ENCODE measurements at places on chromosomes 2 and 18.

GRCh38 chr2:136151021-136151971, 33.3 kb upstream of the CXCR4 start:
- no peak for DNase-seq

- no peak for DNase-seq
Measured at GRCh38 chr2:120472031-120472430, 126.1 kb downstream of the INHBB start.

- DNase-seq: no peak
Measured at GRCh38 chr2:19879120-19879519, 22.7 kb downstream of the TTC32 start.

DNA sequence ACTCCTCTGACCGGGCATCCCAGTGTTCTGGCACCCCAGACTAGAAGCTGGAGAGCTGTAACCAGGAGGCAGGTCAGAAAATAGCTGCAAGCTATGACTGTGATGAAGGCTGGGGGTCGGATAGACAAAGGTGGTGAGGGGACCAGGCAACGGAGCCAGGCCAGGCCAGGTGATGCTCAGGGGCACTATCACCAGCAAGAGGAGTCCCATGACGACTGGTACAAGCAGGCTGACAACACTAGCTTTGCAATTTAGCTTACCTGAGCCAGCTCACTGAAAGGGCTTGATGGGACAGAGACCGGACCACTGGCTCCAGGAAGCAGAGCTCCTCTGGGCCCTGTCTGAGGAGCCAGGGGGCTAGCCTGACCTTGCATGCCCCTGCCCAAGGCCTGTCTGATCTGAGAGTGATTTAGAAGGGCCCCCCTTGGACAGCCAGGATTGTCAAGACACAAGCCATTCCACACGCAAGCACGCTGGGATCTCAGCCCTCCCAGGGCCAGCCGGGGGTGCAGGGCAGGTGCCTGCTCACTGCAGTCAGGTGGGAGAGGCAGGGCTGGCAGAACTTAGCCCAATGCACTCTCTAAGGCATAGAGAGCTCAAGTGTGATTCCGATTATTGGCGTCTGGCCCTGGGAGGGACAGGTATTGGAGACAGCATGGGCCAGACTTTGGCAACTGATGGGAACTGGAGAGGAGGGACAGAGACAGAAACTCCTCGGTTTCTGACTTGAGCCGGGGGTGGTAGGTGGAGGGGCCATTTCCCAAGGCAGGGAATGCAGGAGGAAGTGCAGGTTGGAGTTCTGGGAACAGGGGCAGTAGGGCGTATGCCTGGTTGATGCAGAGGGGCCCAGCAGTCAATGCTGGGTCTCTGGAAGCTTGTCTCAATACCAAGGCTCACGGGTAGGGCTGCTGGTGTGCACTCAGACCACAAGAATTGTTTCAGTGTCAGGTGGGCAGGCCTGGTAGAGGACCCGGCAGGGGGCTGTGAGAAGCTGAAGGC, 47.7 kb downstream of the MYO7B start:
- no peak for DNase-seq

DNA sequence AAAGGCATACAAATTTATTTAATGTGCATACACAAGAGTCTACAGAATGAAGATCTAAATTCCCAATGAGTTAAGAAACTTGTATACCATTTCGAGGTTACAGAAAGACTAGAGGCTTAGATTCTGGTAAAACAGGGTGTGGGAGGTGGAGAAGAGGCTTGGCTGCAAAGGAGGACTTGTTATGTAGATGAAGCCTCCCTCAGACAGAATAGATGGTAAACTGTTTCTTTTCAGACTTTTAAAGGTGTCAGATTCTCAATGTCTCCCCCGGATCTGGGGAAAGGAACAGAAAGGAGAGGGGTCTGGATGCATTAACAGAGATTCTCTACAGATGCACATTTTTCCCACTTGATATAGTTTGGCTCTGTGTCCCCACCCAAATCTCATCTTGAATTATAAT, 126.0 kb downstream of the ST6GAL2 start:
- DNase-seq: no peak

DNA sequence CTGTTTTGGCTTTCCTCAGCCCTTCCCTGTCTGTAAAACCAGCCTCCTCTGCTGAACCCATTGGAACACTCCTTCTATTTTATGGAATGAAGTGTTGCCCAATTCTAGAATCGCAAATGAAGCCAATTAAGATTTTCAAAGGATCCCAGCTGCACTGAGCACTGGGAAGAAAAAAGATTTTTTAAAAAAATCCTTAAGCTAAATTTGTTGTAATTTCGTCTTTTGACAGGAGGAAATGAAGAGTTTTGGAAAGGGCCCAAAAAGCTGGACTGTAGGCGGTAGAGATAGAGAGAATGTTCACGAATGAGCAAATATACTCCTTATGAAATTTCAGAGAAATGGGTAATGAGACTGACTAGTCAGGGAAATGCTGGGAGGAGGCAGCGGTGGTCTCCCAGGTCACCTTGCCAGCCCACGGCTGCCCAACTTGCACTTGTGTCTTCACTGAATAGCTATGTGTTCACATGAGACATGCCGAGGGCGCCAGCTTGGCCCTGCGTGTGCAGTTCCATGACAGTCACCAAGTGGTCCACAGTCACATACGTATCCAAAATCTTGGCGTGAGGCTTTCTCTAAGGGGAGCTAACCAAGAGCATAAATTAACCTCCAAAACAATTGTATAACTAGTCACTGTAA, 69.9 kb downstream of the SGPP2 start:
- no peak for DNase-seq

GRCh38 chr18:52348209-52348608, 8.2 kb downstream of the DCC start:
- no peak for DNase-seq

DNA sequence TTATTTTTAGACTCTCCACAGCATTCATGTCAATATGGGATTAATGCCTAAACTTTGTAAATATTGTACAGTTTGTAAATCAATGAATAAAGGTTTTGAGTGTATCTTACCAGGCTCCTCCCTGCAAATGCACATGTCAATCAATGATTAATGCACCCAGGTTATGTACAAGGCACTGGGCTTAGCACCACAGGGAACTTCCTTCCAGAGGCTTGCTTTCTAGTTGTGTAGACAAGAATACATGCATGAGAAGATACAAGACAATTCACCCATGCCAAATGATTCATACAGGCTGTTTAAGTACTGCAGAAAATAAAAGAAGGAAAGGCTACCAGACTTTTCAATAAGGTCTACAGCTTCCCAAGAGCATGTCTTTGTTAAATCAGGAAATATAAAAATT, 114.1 kb downstream of the MMADHC start:
- DNase-seq: no peak

DNA sequence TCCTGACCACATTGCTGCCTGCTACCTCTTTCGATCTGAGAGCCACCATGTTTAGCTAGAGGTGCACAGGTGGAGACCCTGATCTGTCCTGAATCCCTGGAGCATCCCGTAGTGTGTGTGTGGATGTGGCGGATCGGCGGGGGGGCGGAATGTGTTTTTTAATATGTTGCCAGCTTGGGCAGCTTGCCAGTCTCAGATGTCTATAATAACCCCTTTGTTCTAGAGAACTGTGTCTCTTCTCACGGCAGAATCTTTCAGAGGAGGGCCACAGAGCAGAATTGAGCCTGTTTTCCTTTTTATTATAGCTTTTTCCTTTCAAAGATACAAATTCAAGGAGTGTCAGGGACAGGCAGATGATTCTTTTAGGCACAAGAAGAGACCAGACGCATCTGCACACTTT, 934.1 kb upstream of the KLHL29 start:
- no peak for DNase-seq

DNA sequence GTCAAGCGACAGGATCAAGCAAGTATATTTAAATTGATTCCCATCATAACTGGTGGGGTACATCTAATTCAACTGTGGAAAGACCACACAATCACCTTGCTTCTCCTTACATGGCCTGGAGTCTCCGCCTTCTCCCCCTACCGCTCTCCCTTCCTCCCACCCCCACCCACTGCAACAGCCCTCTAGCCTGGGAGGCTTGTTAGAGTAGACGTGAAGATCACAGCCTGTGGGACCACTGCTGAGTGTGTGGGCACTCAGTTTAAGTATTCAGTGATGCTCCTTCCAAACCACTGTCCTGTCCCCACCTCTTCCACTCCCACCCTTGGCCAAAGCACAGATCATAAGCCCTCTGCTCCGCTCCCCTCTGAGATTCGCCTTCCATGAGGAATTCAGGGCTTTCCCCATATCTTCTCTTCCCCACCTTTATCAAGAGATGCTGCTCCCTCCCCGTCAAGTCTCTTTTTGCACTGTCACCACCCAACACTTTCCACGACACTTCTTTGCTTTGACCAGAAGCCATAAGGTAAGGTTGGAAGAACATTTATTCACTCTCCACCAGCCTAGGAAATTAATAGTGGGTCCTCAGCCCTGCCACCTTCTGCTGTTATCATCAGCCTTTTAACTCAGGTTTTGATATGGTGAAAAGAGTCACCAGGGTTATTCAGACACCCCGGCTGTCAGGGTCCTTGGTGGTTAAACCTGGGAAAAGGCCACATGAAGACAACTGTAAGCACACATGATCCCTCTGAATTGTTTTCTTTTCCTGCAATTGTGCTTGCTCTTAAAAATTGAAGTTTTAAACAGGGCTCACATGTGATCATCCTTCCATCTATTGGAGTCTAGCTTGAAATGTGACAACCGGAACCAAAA, 1.7 kb downstream of the METTL4 start:
- no peak for DNase-seq

DNA sequence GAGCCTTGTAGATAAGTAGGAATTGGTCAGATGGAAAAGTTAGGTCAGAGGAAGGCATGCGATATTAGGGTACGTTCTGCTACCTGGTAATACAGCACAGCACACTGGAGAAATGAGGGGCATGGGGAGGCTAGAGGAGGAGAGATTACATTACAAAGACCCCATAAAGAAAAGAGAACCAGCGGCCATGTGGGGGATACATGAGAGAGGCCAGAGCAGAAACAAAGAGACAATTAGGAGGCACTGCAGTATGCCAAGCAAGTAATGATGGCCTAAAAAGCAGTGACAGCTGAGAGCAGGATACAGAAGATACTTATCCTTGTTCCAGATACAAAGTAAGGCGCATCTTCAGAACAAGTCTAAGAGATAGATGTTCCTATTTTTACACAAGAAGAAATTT, 40.0 kb downstream of the TXNL1 start:
- no peak for DNase-seq

DNA sequence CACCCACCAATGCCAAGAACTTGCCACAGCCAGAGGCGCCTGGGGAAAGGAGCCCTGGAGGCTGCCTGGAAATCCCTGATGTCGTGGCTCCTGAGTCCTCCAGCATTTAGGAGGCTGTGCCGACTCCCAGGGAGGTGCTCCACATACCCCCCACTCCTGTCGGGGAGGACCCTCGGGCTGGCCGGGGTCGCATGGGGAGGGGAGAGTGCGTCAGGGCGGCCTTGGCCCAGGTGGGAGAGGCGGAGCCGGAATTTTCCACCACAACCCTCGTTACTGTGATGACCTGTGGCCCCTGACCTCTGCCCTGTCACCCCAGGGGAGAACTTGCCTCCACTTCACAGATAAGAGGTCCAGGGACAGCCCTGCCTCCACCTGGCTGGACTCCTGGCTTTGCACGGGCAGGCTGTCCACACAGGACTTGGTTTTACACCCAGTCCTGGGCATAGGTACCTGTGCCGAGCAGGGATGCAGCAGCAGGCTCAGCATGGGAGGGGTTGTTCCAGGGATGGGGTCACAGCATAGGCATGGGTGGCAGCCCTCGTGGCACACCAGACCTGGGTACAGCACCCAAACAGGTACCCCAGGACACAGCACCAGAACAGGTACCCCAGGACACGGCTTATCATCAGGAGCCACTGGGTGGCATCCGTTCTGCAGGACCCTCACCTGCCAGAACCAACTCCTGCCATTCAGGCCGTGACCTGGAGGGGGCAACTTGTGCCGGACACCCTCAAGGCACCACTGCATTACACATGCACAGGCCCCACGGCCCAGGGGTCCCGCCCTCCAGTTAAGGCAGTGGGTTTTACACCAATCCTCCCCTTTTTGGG, 12.3 kb upstream of the AGXT start:
- no peak for DNase-seq

DNA sequence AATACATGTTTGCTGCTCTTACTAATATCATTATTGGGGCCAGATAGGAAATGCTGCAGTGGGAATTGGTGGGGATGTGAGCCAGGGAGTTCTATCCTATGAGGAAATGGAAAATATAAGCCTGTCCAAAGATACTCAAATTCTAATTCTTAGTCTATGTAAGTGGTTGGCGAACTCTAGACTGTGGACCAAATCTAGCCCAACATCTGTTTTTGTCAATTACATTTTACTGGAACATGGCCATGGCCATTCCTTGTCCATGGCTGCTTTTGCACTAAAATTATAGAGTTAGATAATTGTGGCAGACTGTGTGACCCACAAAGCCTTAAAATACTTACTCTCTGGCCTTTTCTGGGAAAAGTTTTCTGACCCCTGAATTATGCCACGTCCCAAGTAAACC, 113.3 kb downstream of the MGAT5 start:
- no peak for DNase-seq

GRCh38 chr2:47031909-47032668, 116.5 kb upstream of the MCFD2 start:
- DNase-seq: no peak

GRCh38 chr2:216202626-216203250, 93.6 kb downstream of the XRCC5 start:
- DNase-seq: no peak

DNA sequence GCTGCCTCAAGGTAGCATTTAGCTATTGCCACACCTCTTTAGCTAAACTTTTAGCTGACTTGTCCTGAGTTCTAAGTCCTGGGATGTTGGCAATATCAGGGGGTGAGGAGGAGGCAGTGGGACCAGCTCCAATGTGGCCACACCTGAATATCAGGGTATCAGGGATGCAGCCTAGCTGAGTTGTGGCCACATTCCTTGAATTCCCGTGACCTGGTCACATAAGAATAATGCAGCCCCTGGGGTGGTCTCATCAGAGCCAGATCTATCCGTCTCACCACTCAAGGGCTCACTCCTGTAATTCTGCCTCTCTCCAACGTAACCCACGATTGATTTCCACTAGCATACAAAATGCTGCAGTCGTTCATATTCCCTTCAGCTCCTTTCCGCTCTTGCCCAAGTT, 11.6 kb upstream of the TAF1B start:
- no peak for DNase-seq

Data from NCI-H2107 (cell line).